ENCODE measurements at places on chromosomes 16 and 17.

- DNase-seq, result no peak
These were observed 559.9 kb upstream of the HSBP1 start for GRCh38 chr16:83247767-83248372.

DNA sequence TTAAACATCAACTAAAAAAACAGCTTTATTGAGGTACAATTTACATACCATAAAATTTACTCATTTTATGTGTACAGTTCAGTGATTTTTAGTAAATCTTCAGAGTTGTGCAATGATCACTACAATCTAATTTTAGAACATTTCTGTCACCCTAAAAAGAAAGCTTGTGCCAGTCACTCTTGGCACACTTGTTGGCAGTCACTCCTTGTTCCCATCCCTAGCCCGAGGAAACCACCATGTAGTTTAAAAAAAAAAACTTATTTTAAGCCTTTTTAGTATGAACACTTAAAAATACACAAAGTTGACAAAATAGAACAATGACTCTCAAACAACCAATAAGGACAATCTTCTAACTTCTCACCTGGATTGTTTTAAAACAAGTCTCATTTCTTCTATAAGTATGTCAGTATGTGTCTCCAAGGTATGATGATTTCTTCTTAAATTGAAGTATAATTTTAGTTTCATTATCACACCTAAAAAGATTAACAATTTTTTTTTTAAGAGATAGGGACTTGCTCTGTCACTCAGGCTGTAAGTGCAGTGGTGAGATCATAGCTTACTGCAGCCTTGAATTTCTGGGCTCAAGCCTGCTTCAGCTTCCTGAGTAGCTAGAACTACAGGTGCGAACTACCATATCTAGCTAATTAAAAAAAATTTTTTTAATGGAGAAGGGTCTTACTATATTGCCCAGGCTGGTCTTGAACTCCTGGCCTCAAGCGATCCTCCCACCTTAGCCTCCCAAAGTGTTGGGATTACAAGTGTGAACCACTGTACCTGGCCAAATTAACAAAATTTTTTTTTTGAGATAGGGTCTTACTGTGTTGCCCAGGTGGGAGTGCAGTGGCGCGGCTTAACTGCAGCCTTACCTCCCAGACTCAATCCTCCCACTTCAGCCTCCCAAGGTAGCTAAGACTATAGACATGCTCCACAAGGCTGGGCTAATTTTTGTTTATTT is 53.2 kb downstream of the PPM1E start:
- DNase-seq, result no peak

DNA sequence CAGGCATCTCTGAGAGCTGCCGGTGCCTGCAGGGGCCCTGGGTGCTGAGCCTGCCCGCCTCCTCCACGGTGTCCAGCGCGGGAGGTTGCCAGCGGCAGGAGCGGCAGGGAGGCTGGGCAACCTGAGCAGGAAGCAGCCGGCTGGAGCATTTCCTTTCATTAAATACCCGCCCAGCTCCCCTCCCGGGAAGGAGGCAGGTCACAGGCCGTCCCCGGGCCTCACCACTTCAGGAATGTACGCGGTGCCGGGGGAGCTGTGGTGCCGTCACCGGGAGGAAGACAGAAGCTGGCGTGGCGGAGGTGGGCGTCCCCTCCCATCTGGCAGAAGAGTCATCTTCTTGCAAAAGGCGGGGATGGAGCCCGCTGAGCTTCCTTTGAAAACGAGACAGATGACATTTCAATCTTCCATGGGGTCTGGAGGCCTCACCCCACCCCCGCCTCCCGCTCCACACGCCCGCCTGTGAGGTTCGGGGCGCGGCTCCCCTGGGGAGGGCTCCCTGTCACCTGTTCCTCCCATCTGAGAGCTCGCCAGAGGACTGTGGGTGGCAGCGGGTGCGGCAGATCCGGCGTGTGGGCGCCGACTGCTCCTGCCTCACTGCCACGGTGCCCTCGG is 16.0 kb downstream of the SOX8 start:
- DNase-seq, result peak; percentile 41

GRCh38 chr17:30093463-30094147 is 23.0 kb upstream of the NSRP1 start:
- DNase-seq, result peak; percentile 41

- DNase-seq, result no peak
These were observed 3.9 kb upstream of the SMPD3 start for GRCh38 chr16:68452176-68452575.

GRCh38 chr16:27437946-27438345 is 36.0 kb downstream of the IL21R start:
- DNase-seq, result no peak

GRCh38 chr16:88067530-88068411 is 116.5 kb downstream of the BANP start:
- no peak for DNase-seq

GRCh38 chr17:43615330-43616028 is 46.2 kb downstream of the MEOX1 start:
- no peak for DNase-seq

GRCh38 chr16:57530104-57530521 is 6.3 kb downstream of the CCDC102A start:
- peak; percentile 35 for DNase-seq

DNA sequence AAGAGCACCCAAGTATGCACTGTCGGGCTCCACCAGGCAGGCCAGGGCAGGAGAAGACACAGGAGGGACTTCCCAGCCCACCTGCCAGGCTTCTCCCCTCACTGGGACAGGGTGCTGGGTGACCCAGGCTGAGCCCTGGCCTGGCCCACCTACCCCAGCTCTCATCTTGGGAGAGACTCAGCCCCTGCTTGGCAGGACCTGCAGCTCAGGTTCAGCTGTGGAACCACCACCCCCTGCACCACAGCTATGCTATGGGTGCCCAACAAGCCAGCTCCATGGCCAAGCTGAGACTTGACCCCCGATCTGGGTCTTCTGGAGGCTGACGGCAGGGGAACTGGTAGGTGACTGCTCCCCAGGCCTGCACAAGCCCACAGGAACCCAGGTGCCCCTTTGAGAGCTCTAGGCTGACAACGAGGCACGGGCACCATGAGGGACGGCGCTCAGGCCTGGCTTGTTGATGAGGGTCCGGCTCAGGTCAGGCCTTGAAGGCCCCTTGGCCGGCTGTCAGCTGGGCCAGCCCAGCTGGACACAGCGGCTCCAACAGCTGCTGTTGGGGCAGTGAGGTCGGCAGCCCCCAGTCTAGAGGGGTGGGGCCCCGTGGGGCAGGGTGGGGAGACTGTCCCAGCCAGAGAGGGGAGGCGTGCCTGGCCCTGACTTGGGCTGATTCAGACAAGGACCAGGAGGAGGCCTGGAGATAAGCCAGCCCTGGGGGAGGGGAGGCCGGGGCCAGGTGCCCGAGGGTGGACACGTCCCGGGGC is 4.6 kb downstream of the RPUSD1 start:
- DNase-seq, result no peak

GRCh38 chr17:18981642-18982424 is 22.7 kb downstream of the FAM83G start:
- DNase-seq, result no peak

GRCh38 chr17:28258347-28258887 is 60.6 kb upstream of the TMEM97 start:
- DNase-seq, result no peak

DNA sequence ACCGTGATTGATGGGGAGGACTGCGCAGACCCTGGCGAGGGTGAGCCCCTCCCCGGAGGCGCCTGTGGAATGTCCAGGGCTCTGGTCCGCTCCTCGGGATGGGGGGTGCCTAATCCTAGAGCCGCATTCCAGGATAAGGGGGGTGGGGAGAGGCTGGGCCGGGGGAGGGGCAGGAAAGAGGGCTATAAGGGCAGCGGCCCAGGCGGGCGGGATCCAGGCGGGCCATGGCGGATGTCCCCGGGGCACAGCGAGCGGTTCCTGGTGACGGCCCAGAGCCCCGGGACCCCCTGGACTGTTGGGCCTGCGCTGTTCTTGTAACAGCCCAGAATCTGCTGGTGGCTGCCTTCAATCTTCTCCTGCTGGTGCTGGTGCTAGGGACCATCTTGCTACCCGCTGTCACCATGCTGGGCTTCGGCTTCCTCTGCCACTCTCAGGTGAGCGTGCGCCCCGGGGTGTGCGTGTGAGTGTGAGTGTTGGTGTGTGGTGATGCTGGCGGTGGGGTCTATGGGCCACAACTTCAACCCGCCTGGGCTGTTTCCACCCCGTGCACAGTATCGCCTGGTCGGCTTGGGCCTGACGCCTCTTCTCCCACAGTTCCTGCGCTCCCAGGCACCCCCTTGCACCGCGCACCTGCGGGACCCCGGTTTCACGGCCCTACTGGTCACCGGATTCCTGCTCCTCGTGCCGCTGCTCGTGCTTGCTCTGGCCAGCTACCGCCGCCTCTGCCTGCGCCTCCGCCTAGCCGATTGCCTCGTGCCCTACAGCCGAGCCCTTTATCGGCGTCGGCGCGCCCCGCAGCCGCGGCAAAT is at the start of gene TMEM88:
TMEM88 (plus strand) TSS at position 216 of the 809 bp plus-strand sequence; CDS start at position 225, 9 bp downstream.
- DNase-seq, result no peak

- DNase-seq, result no peak
These were observed 69.5 kb downstream of the VPS35L start for GRCh38 chr16:19625039-19625438.

DNA sequence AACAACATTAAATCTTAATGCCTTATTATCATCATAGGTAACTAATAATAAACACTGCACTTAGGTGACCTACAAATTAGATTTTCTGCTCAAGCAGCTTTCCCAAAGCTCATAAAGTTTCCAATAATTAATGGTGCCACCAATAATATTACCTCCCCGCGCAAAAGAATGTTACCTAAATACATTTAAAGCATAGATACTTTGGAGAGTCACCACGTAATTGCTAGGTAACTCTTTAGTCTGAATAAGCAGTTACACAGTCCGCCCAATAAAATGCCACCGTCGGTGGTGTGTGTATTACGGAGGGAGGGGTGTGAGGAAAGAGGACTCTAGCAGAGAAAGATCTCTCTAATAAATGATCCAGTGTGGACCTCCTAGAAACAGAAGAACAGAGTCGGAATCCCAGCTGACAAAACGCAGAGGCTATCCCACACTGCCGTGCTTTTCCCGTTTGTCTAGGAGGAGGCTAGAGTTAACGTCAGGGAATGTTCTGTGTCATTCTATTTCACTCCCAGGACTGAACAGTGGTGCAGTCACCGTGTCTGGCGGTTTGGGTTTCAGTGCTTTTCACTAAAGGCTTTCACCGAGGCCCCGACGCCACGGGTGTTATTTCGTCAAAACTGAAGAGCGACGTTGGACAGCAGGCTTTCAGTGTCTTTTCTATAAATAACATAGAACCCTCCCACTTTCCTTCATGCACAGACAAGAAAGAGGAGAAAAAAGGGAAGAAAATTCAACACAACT is 630 bp downstream of the RNFT1 start:
- DNase-seq, result no peak

All from stimulated activated CD4-positive, alpha-beta T cell treated with anti-CD3 and anti-CD28 coated beads, TNF-alpha, amount 100 ng/mL, for 48 hours (primary cell).